ENCODE measurements at places on chromosomes 6 and 20.

- no peak for DNase-seq
These were observed 68.6 kb downstream of the ARHGAP18 start for GRCh38 chr6:129641344-129641743.

DNA sequence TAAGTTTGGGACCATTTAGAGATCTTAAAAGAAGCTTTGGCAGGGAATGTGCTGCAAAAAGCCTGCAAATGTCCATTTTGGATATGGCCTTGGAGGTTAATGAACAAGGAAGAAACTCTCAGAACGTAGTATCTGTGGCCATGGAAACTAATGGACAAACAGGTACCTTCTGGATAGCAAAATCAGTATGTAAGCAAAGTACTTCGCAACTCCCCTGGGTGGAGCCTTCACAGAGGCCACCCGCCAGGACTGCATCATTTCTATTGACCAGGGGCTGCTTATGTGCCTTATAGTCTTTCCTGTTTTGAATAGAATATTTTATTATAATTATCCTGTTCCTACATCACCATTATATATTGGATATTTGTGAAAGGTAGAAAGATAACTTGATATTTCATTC, 510.8 kb upstream of the SYNCRIP start:
- DNase-seq = no peak

DNA sequence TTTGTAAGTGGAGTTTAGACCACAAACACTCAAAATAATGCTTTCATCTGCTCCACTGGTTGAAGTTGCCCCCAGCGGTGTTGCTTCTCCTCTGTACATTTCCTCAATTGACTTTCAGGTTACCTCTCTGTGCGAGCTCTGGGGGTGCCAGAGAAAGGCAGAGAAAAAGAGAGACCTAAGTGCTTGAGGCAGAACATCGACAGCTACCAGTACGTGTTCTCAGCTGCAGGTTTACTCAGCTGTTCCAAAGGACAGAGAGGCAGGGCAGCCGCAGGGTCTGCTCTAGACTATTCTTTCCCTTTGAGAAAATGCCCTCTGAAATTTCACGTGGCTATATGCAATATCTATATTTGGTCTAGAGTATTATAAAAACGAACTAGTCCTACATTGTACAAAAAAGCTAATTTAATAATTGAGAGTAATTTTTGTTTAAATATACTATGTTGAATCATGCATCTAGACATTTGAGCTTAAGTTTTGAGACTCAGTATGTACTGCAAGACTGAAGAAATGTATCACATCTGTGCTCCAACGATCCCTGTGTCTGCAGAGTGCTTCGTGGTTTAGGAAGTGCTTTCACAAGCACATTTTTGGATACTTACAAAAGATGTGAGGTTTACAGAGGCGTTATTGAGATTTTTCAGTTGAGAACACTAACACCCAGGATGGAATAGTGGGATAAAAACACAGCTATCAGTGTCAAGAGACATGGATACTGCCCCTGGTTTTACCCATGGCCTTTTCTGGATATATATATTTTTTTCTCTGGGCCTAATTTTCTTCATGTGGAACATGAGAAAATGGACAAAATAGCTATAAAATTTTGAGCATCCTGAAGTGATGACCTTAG, 453.6 kb upstream of the FLRT3 start:
- no peak for DNase-seq

DNA sequence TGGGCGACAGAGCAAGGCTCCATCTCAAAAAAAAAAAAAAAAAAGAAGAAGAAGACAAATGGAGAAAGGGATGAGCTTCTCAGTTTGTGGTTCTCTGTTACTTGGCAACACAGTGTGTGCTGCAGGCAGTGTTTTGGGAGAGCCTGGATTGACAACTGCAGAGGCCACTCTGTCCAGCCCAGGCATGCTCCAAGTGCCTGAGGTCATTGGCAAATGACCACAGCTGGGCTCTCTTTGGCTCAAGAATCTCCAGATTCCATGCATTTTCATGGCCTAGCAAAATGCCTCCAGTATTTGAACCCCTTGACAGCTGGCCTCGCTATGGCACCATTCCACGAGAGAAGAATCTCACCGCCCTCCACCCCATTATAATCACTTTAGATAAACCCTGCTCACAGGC, 126.2 kb downstream of the ANKRD60 start:
- DNase-seq = no peak

- DNase-seq = no peak
These were observed 74.9 kb downstream of the BFSP1 start for GRCh38 chr20:17456279-17456678.

Measured in spinal cord (tissue), 10 donors.